ENCODE measurements at places on chromosomes 5 and 9.

GRCh38 chr9:25948182-25948581 lies 269.9 kb upstream of the TUSC1 start:
- no peak for DNase-seq

- no peak for DNase-seq
Observed at GRCh38 chr5:137761566-137761965, 7.4 kb upstream of the HNRNPA0 start.

GRCh38 chr5:132024789-132025402 lies 13.4 kb upstream of the ACSL6 start:
- DNase-seq: no peak

DNA sequence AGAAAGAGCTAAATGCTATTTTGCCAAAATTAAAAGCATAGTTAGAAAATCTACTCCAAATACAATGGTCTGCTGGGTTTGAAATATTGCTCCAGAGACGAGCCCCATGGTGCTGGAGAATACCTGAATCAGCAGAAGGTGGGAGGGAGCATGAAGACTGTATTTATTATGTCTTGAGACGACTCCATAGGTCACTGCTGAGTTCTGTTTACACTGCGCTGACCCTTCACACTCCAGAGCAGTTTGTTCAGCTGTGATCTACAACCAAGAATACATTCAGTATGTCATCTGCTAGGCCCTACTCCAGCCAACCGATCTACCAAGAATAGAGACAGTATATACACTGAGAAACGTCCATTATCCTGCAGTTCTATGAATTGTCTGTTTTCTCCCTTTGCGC lies 150.5 kb downstream of the TLE1 start:
- DNase-seq: no peak

DNA sequence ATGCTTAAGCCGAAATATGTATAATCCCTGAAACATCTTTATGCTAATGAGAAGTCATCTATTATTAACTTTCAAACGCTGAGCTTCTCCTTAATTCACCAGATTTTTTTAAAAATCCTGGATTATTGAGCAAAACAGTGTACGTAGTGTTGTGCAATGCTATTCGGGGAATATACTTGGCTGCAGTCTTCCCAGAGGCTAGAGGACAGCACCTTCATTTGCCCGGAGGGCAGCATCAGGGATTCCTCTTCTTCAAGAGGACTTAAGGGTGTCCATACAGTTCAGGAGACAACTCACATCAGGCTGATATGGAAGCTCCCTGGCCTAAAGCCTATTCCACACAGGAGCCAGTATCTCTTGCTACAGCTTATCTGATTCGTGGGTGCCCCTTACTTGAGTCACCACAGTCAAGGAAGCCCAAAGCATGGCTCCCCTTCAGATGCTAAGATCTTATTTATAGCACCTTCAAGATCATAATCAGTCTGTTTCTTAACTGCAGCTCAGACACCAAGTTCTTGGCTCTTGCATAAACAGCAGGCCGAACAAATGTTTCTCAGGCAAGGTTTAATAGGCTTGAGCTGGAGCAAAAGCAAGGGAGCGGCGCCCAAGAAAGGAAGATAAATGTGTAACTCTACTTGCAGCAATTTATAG lies 29.4 kb downstream of the NUTM2F start:
- DNase-seq: no peak

GRCh38 chr5:145510769-145511168 lies 324.4 kb downstream of the PRELID2 start:
- no peak for DNase-seq

- no peak for DNase-seq
Observed at GRCh38 chr5:81898403-81898802, 73.4 kb upstream of the ATG10 start.

- no peak for DNase-seq
Observed at GRCh38 chr9:109652112-109652511, 127.9 kb upstream of the PALM2AKAP2 start.

DNA sequence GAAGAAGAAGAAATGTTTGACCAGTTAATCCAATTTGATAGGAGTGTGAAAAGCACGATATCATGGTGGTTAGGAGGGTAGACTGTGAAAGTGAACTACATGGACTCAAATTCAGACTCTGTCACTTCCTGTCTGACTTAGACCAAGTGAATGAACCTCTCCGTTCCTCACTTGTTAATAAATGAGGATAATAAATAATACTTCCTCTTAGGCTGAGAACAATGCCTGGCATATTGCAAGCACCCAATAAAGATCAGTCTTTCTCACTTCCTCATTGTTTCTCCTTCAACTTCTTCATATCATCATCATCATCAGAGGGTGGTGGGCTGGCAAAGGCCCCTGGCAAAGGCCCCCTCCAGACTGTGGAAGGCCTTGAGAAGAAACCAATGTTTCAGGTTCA lies 148.7 kb downstream of the CDK5RAP2 start:
- DNase-seq: no peak

- no peak for DNase-seq
Observed at GRCh38 chr5:10977011-10977410, 216.0 kb upstream of the DAP start.

DNA sequence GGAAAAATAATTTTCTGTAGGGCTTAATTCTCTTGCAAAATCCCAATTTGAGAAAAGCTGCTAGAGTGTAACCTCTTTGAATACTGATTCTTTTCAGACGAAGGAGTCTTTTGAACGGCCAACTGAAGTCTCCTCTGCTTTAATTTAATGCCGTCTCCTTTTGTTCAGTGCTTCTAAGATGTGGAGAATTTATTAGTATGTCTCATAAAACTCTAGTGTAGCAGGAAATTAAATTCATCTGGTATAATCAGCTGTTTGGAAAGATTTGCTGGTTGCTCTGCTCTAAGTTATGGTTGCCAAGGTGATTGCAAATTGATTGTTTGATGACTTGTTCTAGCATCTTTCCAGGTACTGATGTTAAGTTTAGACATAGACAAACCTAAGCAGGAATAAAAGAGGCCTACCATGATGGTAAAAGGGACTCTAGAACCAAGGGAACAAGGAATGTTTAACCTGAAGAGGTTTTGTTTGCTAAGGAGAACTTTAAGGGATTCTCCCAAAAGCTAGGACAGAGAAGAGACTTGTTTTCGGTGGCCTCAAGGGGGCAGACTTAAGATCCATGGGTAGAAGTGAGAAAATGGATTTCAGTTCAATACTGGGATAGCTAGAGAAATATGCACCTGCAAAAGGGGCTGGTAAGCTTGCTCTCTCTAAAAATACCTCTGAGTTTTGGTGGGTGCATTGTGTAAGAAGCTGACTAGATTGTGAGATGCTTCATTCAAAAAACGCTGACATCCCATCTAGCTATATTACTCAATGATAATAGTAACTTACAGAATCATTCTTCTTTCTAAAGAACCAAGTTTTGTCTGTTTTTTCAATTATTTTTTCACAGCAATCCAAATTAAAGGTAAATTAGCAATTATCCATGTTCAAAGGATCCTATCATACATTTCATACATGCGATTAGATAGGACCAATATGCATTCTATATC lies 5.7 kb upstream of the ADRB2 start:
- DNase-seq: peak; percentile 47

GRCh38 chr5:83672646-83673045 lies 48.0 kb downstream of the HAPLN1 start:
- DNase-seq: no peak

GRCh38 chr5:14766584-14766983 lies 102.1 kb downstream of the OTULIN start:
- DNase-seq: no peak

DNA sequence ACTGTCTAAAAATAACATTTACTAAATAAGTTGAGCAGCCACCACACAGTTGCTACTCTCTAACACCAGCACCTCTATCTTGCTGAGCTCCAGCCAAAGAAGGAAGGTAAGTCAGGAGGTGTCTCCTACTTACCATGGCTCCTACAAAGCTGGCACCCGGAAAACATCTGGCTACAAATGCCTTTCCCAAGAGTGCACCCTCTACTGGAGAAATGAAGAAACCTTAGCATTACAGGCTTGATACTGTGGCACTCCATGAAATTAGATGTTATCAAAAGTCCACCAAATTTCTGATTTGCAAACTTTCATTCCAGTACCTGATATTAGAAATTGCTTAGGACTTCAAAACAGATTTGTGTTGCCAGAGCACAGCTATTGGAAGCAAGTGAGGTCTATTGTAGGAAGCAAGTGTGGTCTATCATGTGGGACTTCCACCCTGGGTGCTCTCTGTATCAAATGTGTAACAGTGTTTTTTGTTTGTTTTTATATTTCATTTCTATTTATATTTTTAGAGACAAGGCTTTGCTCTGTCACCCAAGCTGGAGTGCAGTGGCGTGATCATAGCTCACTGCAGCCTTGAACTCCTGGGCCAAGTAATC lies 25.7 kb upstream of the RFK start:
- no peak for DNase-seq

DNA sequence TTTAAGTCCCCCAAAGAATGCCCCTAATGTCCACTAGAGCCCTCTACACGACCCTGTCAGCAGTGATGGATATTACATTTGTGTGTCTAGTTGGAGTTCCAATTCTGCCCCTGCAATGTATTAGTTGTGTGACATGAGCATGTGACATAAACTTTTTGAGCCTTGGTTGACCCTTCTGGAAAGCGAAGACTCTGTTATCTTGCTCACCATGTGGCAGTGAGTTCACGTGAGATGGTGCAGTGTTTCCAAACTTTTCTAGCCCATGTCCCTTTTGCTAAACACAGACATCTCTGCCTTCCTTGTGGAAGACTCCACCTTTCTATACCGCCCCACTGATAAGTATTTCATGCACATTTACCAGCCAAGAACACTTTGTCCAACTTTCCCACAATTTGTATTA lies 87.0 kb upstream of the BOD1 start:
- no peak for DNase-seq

DNA sequence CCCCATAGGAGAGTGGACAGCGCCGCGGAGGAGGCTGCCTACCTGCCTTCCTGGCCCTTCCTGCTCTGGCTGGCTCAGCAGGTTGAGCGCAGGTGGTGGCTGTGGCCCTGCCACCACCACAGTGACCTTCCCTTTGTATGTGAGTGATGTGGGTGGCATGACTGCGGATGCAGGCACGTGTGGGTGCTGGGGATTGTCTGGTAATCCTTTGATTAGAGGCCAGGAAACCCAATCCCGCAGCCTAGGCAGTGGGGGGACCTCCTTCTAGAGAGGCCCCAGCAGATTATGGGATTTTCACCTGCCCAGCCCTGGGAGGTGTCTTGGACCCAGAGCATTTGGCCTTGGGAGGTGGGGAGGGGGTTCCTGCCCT lies 16.5 kb downstream of the RXRA start:
- DNase-seq: no peak

- no peak for DNase-seq
Observed at GRCh38 chr9:135275163-135275562, 187.7 kb downstream of the OLFM1 start.

DNA sequence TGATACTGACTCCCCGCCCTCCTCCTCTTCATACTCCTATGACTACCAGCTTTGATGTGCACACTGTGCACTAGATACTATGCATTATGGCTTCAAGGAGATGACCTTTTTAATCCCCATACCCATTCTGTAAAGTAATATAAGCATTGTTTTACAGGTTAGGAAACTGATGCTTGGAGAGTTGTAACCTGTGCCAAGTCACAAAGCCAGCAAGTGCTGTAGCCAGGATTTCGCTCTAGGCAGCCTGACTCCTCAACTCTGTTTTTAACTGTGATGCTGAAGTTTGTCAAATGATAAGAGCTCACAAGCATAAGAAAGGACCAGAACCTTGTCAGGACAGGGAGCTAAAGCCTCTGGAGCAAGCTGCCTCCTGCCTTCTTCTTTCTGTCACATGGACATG lies 461.3 kb downstream of the TMEM232 start:
- no peak for DNase-seq

DNA sequence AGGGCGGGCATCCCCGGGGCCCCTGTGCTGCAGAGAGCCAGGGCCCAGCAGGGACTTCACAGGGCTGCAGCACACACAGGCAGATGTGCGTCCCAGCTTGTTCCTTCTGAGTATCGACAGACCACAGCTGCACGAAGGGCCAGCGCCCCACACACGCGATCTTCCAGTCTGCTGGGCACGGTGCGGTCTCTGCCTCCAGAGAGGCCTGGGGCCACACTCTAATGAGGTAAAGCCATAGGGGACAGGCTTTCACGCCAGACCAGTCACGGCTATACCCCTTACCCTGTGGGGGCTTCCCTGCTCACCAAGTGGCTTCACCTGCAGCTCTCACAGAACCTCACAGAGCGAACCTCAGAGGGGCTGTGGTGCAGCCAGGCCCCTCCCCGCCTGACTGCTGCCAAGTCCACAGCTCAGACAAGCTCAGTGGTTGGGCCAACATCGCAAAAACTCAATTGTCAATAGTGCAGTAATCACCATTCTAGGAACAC lies 82.2 kb downstream of the SHB start:
- DNase-seq: no peak

- DNase-seq: no peak
Observed at GRCh38 chr5:9363449-9363848, 182.4 kb downstream of the SEMA5A start.

DNA sequence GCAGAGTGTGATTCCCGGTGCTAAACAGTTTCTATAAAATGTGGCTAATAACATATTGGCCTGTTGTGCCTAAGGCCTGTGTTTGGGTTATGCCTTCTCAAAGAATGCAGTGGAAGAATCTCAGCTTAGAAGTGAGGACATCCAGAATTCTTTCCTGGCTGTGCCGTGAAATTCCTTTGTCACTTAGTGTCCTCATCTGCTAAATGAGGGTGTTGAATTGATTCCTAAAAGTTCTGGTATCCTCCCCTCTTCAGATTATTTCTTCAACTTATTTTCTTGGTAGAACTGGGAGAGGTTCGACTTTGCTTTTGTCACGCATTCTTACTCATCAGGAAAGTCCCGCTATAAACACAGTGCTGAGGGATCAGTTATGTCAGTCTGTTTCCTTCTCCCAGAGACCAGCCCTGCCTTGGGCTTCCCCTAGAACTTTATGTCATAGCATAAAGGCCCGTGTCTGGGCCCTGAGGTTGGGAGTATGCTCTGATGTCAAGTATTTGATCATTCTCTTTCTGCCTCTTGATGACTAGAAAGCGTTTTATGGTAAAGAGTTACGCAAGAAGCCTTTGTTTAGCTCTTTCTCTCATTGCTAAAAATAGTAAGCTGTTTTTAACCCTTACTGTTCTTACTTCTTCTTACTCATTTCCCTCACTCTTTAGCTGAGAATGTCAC lies 29.5 kb downstream of the MTAP start:
- DNase-seq: peak; percentile 20

DNA sequence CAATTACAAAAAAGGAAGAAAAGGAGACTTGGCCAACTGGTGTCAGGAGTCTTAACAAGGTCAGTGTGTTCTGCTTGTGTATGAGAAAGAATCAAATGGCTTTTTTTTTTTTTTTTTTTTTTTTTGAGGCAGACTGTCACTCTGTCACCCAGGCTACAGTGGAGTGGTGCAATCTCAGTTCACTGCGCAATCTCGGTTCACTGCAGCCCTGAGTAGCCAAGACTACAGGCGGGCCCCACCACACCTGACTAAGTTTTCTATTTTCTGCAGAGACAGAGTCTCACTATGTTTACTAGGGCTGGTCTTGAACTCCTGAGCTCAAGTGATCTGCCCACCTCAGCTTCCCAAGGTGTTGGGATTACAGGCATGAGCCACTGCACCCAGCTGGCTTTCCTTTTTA lies 3.1 kb upstream of the IL7R start:
- DNase-seq: peak; percentile 88

- DNase-seq: no peak
Observed at GRCh38 chr9:129164246-129164930, 13.7 kb downstream of the IER5L start.

GRCh38 chr9:86281593-86282076 lies 703 bp downstream of the ISCA1 start:
- DNase-seq: peak; percentile 1
